Femur (tissue), 1 donor: ENCODE measurements at places on chromosomes 7 and 10.

DNA sequence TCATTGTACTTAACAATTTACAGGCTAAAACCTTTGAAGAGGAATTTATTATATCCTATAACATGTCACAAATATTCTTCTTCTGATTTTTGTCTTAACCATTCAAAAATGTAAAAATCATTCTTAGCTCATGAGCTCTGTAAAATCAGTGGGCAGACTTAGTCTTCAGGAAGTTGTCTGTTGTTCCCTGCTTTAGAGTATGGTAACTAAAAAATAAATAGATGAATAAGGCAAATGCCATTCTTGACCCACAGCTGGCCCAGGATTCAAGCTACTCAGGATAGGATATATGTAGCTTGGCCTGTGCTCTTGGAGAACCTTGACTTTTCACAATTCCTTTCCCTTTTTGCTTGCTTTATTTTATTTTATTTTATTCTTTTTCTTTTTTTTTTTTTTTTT, 51.5 kb downstream of the LRRC4 start:
- DNase-seq: no peak

GRCh38 chr10:75295868-75296441, 60.2 kb upstream of the COMTD1 start:
- DNase-seq: no peak

- peak; percentile 47 for DNase-seq
These were observed 34.7 kb upstream of the KMT2E start for GRCh38 chr7:104979167-104979841.

GRCh38 chr7:49780953-49781352, 7.5 kb downstream of the VWC2 start:
- DNase-seq: no peak

- DNase-seq: no peak
These were observed 42.4 kb downstream of the VWA2 start for GRCh38 chr10:114281461-114281860.

DNA sequence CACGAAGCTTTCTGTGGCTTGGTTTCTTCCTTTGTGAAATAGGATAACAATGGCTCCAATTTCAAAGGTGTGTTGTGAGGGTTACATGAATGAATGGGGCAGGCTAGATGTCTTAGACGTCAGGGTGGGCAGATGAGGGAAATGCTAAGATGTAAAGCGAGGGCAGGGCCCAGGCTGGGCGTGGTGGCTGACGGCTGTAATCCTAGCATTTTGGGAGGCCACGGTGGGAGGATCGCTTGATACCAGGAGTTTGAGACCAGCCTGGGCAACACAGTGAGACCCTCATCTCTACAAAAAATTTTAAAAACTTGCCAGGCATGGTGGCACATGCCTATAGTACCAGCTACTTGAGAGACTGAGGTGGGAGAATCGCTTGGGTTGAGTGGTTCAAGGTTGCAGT, 607.7 kb upstream of the FOXK1 start:
- DNase-seq: peak; percentile 3

DNA sequence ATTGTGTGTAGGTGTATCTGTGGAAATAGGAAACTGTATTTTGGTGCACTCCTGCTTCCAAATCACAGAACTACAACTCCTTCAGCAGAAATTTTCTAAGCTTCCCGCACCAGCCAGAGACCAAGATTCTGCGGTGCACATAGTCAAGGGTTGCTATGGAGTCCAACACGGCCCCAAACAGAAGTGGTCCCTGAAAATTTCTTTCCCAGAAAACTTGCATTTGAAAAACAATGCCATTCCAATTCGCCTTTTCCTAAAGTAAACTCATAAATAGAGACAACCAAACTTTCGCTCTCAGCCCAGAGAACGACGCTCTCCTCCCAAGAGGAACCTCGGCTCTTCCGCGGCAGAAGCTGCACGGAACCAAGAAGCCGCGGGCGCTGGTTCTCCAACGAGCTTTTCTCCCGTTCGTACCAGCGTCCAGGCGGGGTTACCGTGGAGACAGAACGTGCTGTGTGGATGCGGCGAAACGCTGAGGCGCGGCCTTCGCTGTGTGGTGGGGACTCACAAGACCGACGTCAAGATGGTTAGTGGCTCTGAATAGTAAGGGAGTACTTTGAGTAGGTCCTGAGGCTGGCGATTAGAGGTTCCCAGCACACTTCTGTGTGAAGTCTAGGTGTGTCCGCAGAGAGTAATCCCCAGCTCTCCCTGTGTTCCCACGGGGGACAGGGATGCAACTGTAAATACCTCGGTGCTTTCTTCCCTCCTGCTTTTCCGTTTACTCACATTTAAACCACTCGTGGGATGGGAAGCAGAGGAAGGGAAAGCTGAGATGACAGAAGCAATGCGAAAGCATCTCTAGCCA, 24.0 kb upstream of the ZC3HAV1 start:
- peak; percentile 93 for DNase-seq

DNA sequence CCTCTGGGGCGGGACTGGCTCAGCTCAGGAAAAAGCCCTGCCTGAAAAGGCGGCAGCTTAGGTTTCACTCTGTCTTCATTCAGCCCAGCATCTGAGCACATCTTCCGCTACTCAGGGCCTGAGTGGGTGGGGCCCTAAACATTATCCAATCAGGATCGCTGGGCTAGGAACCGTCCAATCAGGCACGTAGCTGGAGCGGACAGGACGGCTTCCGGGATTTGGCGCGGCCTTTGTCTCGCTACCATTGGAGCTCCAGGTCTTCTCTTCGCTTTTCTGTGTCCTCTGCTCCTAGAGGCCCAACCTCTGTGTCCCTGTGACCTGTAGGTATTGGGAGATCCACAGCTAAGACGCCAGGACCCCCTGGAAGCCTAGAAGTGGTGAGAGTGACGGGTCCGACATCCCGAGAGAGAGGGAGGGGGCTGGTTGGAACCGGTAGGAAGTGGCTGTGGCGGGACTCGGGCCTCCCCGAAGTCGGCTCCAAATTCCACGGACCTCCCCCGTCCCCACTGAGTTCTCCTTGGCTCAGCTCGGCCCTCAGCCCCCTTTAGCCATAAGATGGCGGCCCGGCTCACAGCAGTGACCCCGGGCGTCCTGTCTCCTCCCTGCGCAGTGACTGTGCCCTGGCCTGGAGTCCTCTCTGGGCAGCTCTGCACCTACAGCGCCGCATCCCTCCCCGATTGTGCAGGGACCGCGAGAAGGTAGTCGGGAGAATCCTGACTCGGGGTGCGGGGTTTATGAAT, 99.1 kb downstream of the ZNF680 start:
- DNase-seq: peak; percentile 61

DNA sequence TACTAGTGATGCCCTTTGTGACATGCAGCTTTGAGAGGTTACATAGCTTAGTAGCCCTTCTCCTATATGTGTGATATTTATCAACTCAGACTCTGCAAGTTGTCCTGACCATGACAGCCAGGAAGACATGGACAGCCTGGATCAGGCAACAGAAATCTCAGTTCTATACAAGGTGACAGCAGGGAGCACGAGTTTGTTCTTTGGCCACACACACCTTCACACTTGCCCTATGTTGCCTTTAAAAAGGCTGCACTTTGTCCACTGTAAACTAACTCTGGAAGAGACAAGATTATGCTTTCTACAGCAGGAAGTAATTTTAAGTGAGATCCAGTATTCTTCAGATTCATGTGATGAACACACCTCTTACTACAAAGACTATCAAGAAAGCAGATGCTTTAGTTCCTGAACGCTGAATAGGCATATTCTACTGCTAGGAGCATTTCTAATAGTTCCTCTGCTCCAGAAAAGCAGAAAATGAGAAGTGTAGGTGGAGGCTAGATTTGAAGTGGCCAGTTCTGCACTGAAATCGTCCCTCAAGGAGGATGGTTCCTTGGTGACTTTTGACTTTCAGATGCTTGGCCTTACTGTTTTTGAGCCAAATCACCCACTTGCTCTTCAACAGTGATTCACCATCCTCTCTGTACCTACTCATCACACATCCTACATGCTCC, 239.2 kb downstream of the COBL start:
- no peak for DNase-seq

DNA sequence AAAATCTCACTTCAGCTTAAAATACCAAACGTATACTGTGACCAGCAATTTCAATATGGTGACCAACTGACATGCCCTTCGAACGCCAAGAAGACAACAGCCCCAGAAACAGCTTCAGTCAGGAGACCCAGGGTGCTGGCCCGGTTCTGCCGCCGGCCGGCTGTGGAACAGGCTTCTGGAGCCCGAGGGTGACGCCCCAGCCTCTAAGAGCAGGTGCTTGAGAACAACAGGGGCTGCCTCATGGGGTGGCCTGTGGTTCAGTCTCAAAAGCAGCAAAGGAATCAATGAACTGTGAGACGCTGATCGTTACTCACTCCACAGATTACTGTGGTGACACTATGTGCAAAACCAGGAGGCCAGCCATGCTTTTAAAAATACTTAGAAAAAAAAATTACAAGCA, 17.3 kb downstream of the GPER1 start:
- no peak for DNase-seq

DNA sequence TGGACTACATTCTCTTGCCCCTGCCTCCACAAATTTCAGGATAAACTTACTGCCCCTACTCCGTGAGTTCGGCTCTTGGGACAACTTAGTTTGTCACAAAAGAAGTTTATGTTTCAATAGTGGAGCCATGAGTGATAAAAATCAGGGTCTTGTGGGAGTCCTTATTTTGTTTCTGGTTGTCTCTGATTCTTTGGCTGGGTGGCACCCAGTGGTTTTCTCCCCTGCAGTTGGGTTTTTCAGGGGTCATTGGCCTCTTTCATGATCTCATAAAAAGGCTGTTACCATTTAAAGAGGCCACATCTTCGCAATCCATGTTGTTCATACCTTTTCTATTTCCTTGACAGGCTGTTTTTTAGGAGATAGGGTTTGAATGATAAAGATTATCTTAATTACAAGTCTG, 5.5 kb downstream of the TET1 start:
- DNase-seq: no peak

DNA sequence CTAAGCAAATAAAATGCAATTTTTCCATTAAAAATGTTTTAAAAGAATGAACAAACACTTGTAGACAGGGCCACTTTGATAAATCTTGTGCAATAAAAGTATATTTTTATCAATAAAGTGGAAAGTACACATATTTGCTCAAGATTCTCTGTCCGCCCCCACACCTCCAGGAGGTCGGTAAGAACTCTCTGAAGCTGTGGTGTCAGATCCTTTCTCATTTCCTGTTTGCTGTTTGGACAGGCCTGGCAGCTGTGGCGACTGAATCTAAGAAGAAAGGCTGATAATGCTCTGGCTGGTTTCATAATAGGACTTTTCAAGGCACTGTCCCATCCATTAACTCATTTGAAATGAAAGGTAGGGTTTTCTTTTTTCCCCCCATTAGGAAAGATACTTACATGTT, 15.3 kb upstream of the ASB4 start:
- DNase-seq: no peak

DNA sequence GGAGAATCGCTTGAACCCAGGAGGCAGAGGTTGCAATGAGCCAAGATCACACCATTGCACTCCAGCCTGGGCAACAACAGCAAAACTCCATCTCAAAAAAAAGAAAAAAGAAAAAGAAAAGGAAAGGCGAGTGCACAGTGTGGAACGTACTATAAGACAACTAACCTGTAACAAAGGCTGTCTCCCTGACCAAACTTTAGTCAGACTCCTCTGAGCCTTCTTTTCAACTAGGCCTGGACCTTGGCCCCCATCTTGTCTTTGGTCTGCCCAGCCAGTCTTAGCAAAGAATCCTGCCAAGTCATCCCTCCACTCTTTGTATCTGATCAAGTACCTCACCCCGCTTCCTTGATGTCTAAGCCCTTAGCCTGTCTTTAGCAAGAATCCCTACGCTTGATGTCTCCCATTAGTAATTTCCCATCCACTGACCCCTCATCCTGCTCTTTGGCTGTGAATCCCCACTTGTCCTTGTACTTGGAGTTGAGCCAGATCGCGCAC, 68.9 kb upstream of the KDM7A start:
- DNase-seq: no peak

DNA sequence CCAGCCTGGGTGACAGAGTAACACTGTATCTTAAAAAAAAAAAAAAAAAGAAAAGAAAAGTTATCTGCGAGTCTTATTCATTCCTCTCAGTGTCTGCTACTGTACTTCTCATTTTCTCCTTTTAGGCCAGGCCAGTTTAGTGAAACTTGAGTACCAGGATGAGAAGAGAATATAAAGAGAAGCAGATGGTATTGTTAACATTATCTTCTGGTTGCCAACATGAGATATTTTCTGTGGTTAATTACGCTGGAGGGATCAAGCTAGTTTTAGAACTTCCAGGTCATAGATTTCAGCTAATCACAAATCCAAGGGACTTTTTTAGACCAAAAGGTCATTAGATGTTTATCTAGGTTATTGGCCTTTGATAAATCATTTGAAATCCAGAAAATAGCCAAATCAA, 252.6 kb upstream of the SMIM30 start:
- no peak for DNase-seq

GRCh38 chr10:132497063-132497680, 40.4 kb upstream of the INPP5A start:
- DNase-seq: peak; percentile 22

DNA sequence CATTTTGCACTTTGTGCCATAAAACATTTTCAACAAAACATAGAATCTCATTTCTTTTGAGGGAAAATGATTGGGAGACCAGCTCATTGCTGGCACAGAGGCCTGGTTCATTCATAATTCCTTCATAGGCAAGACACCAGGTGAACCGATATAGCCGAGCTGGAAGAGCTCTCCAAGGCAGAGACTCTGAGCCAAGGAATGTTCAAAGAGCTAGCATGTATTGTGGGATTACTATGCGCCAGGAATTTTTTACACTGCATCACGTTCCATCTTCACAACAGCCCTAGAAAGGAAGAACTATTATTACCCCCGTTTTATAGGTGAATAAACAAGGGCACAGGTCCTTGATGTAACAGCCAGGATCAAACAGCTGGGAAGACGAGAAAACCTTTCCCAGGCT, 2.1 kb upstream of the IL6 start:
- DNase-seq: no peak

DNA sequence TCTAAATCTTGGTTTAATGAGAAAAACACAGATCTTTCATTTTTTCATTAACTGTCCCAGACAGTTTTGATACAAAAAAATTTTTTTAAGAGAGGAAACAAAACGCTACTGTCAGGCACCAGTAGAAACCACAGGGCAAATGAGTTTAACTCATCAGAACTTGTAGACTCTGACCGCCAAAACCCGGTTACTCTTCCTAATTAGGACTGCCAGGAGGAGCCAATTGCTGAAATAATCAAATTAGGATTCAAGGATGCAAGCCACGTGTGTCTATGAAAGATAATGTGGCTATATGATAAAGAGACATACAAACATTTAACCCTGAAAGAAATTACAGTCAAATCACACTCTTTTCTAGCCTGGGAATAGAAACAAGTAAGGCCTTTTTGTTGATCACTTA, 154.4 kb downstream of the DGKI start:
- DNase-seq: no peak

DNA sequence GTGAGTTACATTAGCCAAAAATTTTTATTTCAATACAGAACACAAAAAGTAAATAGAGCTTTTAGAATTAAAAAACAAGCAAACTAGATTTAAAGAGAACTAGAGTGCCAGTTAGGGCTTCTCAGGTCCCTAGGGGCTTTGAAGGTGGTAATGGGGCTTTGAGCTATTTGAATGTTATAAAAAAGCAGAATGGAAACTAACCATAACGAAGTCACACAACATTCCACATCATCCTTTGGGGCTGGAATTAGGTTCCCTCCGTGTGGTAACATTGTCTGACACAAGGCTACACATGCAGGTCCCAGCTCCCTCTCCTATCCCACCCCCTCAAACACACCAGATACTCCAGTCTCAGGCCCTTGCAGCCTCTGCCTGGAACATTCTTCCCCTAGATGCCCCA, 15.3 kb downstream of the JAZF1 start:
- no peak for DNase-seq

- DNase-seq: peak; percentile 3
These were observed 560.2 kb downstream of the TCERG1L start for GRCh38 chr10:130751106-130751840.
